Ascending aorta (tissue), 2 donors: ENCODE measurements at places on chromosomes 7 and 10.

- peak; percentile 54 for DNase-seq
Measured at GRCh38 chr7:64099656-64100531, 54.7 kb downstream of the ZNF727 start.

DNA sequence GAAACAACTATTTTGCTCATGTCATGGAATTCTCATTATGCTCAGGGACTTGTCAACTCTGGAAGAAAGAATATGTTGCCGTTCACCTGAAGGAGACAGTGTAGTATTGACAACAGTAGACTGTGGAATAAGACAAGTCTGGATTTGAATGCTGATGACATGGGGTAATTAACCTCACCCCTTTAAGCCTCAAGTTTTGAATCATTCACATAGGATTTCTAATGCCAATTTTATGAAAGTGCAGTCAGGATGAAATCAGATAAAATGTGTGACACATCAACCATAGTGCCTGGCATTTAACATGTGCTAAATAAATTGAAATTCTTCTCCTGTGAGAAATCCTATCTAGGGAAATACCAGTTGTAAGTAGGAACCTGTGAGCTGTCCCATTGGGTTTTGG lies 305.8 kb downstream of the KIF20B start:
- DNase-seq = no peak

DNA sequence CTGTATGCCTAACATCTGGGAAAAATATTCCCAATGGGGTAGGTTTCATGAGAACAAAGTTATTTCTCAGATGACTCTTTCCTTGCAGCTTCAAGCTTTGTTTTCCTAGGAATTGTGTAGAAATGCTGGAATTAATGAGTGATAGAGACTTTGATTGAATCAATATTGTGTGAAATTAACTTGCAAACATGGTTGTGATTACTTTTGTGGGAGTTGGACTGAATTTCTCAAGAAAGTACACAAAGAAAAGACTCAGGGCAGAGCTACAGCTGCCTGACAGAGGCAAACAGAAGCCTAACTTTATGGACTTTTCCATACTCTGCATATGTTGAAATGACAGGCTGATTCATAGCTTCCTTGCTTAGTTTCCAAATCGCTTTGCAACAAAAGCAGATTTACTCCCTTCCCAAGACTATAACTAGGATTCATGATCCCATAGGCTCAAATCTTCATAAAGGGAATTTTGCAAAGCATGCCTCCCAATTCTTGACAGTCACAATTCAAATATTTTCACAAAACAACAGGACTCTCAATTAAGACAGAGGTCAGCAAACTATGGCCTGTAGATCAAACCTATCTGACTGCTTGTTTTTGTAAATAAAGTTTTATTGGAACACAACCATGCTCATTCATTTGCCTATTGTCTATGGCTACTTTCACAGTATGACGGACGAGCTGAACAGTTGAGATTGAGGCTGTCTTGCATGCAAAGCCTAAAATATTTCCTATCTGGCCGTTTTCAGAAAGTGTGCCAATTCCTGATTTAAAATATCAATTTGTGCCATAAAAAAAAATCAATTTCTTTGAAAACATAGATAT lies 27.6 kb downstream of the NRP1 start:
- no peak for DNase-seq

DNA sequence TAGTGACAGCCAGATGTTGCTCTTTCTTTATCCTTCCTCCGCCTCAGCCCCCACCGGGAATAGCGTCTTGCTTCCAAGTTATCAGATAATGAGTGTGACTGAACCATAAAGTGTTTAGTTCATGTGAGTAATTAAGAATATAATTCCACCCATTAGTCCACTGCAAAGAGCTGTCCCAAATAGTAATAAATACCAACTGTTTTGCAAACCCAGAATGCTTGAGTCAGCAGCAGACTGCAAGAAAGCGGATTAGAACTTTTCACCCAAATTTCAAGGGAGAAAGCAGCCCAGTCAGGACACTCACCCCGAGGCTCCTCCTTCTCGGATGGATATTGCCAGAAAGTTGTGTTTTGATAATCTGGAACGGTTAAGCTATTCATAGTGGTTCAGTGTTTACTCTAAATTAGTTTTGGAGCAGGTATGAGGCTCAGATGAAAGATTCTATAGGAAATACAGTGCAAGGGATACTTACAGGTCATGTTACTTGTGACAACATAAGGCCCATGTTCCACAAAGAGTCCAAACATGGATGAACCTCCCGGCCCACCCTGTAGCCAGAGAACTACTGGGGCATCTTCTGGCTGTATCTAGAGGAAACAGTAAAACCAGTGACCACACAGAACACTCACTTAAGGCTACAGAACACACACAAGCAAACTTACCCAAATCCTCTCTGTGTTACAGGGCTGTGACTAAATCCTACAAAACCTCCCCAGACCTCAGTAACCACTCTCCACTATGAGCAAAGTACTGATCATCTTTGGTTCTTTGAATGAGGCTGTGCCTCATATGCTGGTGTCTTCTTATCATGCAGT lies 50.5 kb downstream of the CPVL start:
- DNase-seq = no peak

- peak; percentile 71 for DNase-seq
Measured at GRCh38 chr10:48981310-48981907, 41.8 kb upstream of the LRRC18 start.

- DNase-seq = no peak
Measured at GRCh38 chr10:63120554-63120953, 12.6 kb upstream of the NRBF2 start.

DNA sequence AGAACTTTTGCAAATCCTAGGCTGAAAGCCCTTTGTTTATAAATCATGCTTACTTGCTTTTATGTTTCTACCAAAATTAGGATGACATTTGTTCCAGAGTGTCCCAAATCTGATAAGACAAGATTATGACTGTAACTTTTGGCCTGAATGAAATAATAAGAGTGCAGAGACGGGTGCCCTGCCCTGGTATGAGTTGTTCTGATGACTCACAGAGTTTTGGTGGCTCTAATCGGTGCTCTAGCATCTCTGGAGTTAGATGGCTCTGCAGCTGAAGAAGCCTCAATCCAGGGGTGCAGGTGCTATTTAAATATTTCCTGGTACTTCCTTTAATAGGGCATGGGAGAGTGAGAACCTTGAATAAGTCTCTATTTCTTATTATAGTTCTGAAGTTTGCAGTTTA lies 102.2 kb upstream of the ELMO1 start:
- DNase-seq = no peak

DNA sequence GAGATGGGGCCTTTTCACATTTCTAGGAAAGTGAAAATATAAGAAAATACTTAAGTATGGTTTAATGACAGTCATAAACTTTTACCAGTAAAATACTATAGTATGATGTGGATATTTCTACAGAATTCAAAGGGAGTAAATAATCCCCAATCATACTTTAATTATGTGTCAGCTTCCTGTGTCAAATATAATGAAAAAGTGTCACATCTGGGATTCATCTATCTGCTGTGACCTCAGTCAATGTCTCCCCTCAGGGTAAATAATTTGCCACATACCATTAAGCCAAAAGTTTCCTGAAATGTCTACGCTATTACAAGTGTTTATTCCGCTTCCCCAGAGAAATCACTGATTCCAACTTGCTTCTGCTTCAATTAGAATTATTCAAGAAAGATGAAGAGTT lies 110.5 kb downstream of the ITGA8 start:
- DNase-seq = no peak

DNA sequence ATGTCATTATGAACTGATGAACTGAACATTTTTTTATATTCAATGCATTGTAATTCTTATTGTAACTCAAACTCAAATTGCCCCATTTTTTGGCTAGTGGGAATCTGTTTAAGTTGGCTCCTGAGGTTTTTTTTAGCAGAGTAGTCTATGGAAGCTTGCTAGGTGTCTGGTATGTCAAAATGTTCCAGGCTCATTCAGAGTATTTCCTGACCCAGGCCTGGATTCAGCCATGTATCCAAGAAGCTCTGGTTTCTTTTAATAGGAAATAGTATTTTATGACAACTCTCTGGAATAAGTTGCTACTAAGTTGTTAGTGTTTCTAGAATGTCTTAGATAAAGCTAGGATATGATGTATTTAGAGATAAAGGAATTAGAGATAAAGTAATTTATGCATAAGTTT lies 288.0 kb downstream of the ARL4A start:
- no peak for DNase-seq

DNA sequence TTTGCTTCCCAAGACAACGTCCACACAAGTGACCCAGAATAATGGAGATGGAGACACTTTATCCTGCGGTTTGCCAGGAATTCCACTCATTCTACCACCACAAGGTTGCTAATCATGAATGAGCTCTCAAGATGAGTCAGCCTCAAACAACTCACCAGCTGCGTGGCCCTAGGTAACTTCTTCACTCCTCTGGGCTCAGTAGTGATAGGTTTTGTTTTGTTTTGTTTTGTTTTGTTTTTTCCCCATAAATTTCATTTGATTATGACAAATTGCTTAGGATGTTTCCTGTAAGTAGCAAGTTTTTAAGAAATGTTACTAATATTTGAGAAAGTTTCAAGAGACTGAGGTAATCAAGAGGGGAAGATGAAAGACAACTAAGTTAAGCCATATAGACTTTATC lies 286.8 kb downstream of the PARD3 start:
- DNase-seq = no peak

DNA sequence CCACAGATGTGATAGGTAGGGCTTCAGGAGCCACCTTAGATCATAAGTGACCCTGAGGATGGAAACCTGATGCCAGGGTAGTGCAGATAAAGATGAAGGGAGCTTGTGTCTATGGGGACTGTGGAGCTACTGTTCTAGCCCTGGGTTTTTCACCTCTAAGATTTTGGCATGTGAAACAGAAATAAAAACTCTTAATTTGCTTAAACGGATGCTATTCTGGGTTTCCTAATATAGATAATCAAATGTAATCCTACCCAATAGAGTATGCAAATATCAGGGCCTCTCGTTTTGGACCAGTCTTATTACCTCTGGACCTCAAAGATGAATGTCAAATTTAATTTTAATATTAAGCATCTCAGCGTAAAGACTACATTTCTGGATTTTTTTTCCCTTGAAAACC lies 49.3 kb downstream of the ABCB4 start:
- no peak for DNase-seq

DNA sequence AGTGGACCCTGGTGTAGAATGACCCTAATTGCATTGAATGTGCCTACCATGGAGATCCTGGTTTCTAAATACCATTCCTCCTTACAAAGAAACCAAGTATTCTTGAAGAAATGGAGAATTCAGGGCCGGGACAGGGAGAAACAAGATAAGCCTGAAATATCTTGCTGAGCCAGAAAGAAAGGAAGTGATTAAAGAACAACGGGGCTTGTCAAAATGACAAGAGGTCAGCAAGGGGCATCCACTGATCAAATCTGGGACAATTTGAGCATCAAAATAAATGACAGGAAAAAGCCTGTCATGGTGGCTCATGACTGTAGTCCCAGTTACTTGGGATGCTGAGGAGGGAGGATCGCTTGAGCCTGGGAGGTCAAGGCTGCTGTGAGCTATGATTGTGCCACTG lies 8.1 kb downstream of the ABHD11 start:
- DNase-seq = no peak

DNA sequence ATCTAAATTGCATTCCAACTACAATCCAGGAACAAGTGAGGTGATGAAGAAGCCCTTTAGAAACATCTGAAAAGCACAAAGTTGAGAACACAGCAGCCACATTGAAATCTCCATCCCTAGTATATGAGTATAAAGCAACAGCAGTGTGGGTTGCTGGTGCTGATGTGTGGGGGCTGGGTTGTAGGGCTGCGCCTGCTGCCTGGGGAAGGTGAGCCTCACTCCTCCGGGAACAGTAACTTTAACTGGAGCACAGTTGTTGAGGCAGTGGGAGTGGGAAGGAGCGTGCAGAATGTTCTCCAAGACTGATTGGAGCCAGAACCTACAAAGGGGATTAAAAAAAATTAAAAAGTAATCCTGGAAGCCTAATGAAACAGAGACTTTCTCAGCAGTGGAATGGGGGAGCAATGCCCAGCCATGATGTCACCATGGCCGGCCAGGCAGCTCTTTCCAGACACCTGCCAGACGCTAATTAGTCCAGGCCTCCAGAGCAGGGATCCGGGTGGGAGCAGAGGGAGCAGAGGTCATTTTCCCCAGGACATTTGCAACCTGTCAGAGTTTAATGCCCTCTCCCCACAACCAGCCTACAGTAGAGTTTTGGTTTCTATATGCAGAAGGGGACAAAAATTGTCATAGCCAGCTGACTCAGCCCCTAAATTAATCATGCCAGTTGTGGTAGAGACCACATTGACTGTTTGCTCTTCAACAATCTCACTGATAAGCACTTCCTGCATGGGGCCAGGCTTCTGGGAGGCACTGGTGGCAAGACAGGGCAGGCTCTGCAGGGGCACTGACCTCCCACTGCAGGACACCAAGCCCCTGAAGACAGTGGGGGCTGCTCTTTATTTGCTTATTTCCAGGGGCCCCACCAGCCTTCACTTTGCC lies 133.0 kb upstream of the ZNF32 start:
- DNase-seq = no peak

DNA sequence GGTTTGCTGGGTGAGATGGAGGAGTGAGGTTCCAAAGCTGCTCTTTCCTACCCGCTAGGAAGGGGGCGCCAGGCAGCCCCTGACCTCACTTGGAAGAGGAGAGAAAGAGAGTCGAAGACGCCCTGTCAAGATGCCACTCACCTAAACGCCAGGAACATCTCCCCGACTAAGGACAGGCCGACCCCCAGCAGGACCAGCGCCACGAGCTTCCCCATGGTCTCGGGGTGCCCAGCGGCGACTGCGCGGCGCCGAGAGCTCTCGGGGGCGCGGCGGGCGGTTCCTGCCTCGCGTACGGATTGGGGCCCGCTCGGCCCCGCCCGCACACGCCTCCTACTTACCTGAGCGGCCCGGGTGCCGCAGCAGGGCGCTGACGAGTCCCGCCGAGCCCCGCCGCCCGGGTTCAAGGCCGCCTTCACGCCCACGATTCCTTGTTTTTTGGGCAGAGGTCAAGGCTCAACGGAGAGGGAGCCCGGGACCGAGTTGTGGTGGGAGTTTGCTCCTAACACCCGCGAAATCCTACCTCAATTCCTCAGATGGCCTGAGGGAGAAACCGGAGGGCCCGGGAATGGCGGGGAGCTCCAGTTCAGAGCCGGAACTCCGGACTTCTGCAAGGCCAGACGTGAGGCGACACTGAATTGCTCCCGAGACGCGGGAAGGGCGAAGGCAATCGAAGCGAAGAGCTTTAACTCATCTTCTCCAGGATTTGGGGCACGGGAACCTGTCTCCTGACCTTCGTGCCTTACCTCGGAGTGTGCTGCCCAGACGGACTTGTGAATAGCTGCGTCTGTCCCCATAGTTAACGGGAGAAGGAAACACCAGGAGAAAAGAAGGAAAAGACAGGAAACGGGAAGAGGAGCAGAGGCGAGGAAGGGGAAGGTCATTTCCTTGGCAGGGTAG lies at the start of gene PON3:
Gene PON3 (minus strand): TSS at position 240 of the 897 bp plus-strand sequence. CDS start 25 bp downstream, at position 215.
- DNase-seq = no peak

DNA sequence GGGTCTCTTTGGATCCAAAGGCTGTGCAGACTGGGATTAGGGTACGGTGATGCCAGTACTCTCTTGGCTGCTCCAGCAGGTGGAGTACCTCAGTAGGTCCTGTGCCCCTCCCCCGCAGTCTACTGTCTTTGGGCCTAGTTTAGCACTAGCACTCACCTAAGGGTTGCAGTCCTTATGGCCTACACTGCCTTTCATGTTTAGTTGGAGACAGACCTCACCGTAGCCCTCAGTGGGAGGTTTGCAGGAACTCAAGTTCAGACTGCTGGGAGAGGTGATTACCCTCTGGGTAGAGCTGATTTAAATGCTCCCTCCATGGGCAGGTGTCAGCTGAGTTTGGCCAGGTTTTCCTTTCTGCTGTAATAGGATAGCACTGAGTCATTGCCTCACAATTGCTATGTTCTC lies 210.8 kb upstream of the TMEM196 start:
- no peak for DNase-seq

GRCh38 chr10:51416494-51416893 lies 282.9 kb downstream of the CSTF2T start:
- DNase-seq = no peak

- peak; percentile 96 for DNase-seq
Measured at GRCh38 chr10:5446390-5446926, 34.1 kb downstream of the NET1 start.
